Dermis microvascular lymphatic vessel endothelial cell (primary cell): ENCODE measurements at places on chromosomes 2 and 18. TPM values are rescaled to one million over a fixed set of nuclear protein-coding genes. Genes with fewer than 3 reads are reported as not detected.
A peak's percentile ranks its signal among the peaks of the same experiment; 100 is the strongest.

- DNase-seq, result no peak
These were observed 184.1 kb downstream of the CDH7 start for GRCh38 chr18:65934874-65935273.

DNA sequence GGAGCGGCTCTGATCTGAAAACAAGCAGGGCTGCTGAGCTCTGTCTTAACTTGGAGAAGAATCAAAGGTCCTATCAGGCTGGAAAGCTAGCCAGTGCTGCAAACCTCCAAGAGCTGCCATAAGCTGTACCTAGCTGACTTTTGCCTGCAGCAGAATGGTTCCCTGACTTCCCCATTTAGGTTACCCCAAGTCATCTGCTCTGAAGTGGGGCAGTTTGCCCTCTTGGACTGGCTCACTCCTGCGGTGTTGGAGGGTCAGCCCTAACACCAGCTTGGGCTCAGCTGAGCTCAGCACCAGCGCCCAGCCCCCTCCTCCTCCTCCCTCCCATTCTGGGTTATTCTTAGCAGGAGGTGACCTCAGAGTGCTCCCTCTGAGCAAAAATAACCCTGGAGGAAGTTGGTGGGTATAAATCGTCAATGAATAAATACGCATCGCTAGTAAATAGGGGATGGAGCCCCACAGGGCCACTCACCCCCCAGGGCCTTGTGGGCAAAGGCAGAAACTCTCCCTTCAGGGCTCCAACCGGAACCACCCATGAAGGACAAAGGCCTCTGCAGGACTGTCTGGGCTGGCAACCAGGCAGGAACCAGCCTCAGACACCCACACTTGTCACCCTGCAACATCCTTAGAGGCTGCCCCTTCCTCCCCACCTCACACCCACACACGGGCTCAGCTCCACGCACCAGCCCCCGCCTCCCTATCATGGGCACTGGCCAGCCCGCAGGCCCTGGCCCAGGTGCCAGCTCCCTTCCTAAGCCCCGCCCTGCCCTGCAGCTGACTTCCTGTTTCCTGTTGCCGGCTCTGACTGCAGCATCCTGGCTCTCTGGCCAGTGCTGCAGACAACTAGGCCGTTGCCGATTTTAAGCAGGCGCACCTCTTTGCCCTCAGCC, 46.9 kb downstream of the DNMT3A start:
- peak; percentile 84 for DNase-seq

- DNase-seq, result peak; percentile 5
These were observed 405.5 kb upstream of the VWC2L start for GRCh38 chr2:214005337-214005736.

DNA sequence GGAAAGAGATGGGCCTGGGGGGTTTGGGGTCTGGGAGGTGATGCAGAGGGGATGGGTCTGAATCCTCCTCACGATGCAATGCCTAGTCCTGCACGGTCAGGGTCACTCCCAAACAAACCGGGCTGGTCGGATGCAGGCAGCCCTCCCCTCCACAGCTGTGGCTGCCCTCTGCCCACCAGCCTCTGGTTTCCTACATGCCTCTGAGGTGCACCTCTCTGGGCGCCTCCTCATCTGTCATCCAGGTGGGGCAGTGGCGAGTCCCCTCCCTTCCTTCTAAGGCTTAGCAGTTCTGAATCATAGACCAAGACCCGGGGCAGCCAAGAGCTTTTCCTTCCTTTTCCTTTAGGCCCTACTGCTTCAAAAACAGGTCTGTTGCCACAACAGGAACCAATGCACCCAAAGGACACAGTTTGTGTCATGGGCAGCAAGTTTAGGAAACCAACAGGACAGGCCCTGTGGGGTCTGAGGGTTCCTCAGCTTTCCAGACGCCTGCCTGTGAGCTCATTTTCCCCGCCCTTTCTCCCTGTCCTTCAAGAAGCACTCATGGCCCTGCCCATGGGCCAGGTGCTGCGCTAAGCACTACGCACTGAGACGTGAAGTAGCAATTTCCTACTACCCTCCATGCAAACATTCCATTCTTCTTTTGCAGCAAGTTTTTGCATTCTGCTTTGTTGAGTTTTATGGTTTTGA, 6.5 kb upstream of the MAL start:
- no peak for DNase-seq

DNA sequence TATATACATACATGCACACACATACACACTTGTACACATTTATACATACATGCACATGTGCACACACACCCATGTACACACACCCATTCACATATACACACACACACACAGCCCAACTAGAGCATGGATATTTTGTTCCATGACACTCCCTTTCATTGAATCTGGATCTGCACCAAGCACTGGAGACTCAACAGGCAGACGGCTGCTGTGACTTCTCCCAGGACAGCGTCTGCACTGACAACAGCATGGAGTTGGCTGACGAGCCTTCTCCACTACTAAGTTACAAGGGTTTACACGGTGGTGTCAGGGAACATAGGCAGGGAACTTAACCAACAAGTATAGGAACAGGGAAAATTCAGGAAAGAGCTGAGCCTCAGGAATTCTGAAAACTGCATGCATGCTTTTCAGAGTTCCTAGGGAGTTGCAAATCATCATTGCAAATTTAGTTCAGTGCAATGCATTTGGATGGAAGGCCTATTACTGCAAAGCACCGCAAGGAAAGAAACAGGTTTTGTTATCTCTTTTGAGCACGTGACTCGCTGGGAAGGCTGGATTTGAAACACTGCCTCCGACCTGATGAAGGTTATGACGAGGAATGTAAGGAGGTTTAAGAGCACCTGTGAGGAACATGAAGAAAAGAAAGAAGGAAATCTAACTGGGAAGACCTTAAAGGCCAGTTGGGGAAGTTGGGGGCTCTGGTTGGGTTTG, 35.9 kb downstream of the TMEM18 start:
- no peak for DNase-seq

- no peak for DNase-seq
These were observed 71.3 kb downstream of the CTIF start for GRCh38 chr18:48609820-48610815.

DNA sequence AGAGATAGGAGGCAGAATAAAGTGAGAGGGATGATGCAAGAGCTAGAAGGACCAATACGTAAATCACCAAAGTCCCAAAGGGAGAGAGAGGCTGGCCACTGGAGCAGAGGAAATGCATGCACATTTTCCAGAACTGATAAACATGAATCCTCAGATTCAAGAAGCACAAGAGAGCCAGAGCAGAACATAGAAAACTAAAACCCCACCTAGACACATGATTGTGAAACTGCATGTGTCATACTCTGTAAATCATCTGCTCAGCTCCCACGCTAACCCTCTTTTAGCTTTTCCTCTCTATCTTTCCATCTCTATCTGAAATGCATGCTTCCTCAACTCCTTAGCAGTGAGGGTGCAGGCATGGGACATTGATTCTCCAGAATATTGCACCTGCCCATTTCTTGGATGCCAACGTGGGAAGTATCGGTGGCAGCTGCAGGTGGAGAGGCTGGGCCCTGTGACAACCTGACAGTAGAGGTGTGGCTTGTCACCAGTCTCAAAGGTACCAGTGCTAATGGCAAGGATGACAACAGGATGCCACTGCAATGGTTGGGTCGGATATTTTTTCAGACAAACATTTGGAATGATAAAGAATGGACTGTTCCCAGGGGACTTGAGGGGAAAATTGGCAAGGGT, 89.3 kb upstream of the OTOS start:
- DNase-seq, result no peak

Gene CRYBA2
- not detected in 2 replicates for total RNA-seq

Gene MOCOS
- total RNA-seq, result under 0.01 and 0.13 TPM in 2 replicates

Gene LRRC30
- total RNA-seq, result not detected in 2 replicates
